ENCODE measurements at places on chromosomes 7 and 10.

- DNase-seq, result no peak
Measured at GRCh38 chr10:132790934-132791829, 5.2 kb upstream of the NKX6-2 start.

GRCh38 chr7:1553512-1554210 is 2.3 kb downstream of the TMEM184A start:
- DNase-seq, result no peak

DNA sequence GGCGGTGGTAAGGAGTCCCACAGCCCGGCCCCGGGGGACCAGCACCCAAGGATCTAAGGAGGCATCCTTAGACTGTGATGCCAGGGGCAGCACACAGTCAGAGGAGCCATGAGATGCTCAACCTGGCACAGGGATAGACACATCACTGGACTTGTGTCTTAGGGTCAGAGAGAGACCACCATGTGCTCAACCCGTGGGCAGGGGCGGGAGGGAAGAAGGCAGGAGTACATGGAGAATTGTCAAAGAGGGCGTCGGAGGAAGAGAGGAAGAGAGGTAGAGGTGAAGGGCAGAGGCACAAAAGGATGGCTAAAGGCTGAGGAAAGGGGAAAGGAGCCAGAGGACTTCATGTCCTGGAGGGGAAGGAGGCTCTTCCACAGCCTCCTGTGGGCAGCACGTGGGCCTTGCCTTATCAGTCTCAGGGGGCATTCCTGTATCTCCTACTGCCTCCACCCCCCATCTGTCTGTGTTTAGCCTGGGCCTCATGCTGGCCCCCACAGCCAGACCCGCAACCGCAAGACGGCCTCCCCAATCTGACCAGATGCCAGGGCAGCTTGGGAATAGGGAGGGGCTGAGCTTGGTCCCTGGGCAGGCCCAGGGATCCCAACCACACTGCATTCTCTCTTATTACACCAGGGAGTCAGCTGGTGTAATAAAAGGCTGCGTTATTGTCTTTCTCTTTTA is 2.2 kb downstream of the ADCY1 start:
- DNase-seq, result no peak

DNA sequence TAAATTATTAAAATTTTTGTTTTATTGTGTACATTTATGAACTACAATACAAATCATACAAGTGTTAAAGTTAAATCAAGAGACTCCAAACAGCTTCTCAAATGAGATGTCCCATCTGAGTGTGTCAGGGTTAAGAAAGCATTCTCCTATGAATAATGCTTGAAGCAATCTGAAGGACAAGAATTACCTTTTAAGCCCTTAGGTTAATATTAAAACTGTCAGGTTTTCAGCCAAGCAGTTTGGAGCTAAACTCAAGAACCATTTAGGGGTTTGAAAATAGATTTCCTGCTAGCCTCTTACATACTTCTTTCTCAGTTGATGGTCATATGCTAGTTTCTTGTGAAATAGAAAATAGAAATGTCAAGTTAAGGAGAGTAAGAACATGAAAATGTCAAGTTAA is 38.3 kb downstream of the LIPJ start:
- no peak for DNase-seq

DNA sequence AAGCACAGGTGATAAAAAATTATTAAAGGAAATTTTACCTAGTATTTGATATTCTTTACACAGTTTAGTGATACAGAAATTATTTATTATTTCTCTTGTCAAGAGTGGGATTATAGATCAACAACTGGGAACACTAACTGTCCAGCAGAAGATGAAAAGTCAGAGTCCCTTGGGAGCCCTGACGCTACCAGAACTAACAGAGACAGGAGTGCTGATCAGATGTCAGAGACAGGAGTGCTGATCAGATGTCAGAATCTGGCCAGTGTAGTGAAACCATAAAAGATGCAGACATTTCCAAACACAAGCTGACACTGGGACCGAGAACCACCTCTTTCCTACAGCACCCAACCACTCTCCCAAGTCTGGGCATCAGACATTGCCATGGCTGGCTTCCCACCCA is 828.2 kb downstream of the TNS3 start:
- DNase-seq, result no peak

DNA sequence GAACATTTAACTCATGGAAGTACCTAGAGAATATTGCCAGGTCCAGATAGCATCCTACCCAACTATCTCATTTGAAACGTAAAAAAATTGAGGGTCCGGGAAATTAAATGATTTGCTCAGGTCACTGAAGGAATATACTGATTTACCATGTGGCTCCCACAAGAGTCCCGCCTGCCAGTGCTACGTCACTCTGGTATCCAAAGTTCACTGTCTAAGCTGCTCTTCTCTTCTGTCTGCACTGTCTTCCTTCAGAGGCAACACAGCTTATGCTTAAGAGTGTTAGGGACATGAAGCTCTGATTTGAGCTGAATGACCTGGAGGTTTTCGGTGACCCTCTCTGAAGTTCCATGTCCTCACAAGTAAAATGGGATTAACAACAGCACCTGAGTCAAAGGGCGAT is 114.6 kb downstream of the PDE1C start:
- no peak for DNase-seq

GRCh38 chr7:158113321-158114025 is 474.1 kb downstream of the PTPRN2 start:
- no peak for DNase-seq

DNA sequence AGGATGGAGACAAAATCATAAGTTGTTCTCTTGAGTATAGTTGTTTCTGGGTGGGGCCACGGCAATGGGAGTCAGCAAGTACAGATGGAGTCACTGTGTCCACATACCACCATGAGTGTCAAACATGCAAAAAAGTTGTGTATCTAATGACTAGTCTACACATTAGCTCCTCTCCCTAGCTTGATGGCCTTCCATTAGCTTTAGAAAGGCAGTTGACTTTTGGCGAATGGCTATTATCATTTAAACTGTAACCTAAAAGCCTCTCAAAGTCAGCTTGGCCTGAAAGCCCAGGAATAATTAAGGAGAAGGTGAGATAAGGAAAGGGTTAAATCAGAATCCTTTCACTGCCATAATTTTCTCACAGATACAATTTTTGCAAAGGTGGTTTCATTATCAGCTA is 95.5 kb upstream of the MEOX2 start:
- no peak for DNase-seq

- no peak for DNase-seq
Measured at GRCh38 chr10:25912866-25913265, 21.2 kb upstream of the MYO3A start.

- DNase-seq, result no peak
Measured at GRCh38 chr10:132670546-132671227, 115.3 kb downstream of the NKX6-2 start.

GRCh38 chr10:11560076-11560709 is 51.3 kb downstream of the USP6NL start:
- no peak for DNase-seq

DNA sequence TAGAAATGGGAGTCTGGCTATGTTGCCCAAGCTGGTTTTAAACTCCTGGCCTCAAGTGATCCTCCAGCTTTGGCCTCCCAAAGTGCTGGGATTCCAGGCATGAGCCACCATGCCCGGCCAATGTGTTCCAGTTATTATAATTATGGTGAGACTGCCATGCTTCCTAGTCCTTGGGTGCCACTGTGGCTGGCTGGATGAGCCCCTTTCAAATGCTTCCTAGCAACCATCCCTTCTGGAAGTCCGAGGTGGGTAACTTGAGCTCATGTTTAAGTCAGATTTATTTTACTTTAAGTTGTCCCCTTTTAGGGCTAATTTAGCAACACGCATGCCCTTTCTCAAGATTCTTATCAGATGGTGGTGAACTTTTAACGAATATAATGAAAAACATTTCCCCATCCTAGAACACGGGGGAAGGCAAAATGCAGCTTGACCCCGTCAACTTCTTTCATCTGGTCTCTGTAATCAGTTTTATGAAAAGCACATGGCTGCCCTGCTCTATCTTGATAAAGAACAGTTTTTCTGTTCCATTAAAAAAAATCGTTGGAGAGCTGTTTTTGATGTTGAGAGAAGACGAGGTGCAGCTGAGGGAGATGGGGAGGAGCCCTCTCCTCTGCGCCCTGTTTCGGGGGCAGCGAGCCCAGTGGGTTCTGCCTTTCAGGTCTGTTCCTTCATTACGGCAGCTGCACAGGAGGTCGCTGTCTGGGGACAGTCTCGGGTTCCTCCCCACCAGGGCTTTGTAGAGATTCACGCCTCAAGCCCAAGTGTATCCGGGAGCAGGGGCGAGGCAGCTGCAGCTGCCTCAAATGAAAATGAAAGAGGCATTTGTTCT is 61.0 kb upstream of the MKI67 start:
- DNase-seq, result no peak

- DNase-seq, result no peak
Measured at GRCh38 chr7:112086496-112087254, 119.5 kb downstream of the DOCK4 start.

GRCh38 chr7:200290-200689 is 7.9 kb downstream of the FAM20C start:
- DNase-seq, result no peak

DNA sequence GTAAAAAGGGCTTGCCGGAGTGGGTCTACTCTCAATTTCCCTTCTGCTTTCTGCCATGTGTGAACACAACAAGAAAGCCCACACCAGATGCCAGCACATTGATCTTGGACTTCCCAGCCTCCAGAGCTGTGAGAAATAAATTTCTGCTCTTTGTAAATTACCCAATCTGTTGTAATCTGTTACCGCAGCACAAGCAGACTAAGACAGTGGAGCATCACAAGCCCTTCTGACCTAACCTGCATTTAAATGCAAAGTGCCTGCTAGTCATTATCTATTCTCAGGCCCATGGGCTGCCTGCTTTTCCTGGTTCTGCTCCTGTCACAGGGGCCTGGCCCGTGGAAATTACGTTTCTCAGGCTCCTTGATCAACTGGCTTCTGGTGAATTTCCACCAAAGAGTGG is 199.3 kb upstream of the AUTS2 start:
- DNase-seq, result no peak

DNA sequence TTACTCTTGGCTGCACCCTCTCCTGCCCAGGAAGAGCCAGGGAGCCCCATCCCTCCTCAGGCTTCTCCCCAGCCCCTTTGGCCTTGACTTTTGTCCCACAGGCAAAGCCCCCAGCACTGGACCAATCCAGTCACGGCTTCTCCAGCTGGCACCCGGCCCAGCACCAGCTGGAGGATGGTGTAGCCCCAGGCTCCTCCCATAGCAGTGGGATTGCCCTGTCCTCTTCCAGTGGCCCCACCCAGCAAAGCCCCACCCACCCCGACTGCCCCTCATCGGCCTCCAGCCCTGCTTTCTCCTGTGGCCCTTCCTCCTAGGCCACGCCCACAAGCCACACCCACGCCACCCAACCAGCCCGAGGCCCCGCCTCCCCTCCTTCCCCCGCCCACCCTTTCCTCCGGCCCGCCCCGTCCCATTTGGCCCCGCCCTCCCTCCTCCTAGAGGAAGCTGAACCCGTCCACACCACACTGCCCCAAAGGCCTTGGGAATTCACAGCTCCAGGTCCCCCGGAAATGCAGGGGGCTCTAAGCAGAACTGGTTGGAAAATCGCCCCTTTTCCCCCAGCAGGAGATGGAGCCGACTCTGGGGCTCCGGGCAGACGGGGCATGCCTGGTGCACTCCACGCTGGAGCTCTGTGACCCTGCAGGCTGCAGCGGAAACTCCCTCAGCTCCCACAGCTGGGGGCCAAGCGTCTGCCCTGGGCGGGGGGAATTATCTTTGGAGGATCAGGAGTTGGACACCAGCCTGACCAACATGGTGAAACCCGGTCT is 25.2 kb downstream of the GET4 start:
- DNase-seq, result peak; percentile 58

DNA sequence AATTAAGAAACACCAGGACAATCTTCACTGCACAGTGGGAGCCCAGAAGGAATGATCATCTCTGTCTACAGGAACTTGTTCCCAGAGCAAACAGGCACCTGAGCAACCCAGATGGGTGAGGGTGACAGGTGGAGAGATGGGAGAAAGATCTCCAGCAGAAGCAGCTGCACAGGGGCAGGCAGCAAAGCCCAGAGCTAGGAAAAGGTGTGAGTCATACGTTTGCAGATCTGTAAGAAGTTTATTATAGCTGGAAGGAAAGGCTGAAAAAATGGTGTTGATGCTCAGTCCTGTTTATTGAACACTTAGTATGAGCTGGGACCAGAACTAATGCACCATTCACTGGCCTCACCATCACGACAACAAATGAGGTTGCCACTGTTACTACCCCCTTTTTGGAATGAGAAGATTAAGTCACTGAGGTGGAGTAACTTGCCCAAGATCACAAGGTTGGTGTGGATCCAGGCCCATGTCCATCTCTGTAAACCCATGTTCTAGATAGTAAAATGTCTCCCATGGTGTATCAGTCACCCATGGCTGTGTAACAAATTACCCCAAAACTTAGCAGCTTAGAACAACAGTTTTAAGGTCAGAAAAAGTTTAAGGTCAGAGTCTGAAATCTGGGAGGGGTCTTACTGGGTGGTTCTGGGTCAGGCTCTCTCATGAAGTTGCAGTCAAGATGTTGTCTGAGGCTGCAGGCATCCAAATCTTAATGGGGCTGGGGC is 506.9 kb downstream of the RPS24 start:
- no peak for DNase-seq

DNA sequence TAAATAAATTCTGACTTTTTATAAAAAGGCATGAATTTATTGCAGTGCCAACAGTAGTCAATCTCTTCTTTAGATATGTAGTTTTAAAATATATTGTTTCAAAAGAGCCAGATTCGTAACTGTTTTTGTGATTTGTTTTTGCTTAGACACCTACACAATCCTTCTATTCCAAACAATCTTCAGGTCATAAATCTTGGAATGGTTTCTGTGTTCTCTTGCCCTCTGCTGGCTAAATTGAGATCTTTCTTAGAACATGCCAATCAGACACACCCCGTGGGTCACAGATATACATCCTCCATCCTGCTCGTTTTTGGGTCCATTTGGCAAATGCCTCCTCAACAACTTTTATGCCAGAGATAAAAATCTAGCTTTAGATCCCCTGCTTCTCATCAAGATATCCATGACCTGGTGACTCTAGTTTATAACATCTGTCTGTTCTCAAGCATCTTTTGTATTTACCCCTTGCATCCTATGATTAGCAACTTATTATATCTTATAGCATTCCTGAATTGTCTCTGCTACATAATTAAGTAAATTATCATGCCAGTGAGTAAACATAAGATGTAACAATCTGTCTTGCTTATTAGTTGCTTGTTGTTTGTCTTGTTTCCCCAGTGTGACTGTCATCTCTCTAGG is 35.3 kb upstream of the IFRD1 start:
- DNase-seq, result peak; percentile 13

- no peak for DNase-seq
Measured at GRCh38 chr7:131021460-131021859, 287.5 kb upstream of the KLF14 start.
